ENCODE measurements at places on chromosomes 2 and 18.

DNA sequence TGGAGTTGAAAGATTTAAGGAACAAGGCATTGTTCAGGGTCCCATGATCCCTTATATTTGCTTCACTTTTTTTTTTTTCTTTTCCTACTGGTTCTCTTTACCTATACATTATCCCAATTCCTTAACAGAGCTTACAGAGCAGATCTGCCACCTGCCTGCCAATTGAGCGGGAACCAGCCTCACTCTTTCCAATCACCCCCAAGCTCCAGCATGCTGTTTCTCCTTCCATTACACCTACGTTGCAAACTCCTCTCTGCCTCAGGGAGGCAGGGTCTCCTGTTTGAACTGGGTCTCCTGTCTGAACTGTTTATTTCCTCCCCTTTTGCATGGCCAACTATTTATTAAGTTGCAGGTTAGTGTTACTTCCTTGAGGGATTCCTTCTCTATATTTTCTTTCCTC is 77.2 kb upstream of the SLC38A11 start:
- DNase-seq, result no peak

DNA sequence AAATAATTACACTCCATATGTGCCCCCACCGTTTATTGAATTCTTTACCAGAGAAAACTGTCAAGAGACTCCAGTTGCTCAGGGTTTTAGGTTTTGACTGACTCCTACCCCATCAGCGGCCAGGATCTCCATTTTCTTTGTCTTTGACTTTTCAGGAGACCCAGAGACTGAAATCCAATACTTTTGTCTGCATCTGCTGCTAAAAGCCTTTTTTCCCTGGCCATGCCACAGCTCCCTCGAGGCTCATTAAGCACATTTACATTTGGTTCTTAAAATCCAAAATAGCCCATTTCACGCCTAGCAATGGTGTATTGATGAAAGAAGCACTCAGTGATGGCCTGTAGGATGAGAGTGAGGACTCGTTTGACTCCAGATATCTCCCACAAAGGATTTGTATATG is 332.6 kb upstream of the ACVR2A start:
- DNase-seq, result no peak

DNA sequence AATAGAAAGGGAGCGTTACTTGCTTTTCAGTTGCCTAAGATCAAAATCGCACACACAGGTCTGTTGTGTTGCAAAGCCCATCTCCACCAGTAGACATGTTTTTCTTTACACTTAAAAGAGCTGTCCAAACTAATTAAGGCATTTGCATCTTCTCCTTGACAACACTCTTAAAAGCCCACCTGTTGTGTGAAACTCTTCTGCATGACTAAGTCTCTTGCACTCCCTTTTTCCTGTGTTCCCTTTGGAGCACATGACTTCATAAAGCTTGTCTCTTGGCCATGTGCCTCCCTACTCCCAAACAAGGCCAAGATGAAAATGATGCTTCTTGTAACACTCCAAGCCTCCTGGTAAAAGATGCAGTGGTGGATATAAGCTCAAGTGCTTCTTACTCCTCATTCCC is 26.1 kb downstream of the PID1 start:
- no peak for DNase-seq

DNA sequence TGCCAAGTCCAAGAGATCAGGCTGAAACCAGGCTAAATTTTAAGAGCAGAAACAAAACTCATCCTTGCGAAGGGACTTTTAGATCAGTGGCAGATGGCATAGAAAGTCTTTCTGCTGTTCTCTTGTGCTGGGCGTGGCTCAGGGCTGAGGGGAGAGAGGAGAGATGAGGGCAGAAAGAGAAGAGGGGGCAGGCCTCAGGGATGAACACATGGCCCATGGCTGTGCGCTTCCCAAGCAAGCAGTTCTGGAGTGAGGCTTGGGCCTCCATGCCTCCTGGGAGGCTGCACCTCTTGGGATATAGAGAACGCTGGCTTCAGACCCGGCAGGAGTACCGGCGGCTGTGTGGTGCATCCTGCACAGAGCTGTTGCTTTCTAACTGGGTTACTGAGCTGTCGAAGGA is 41.0 kb downstream of the HPCAL1 start:
- DNase-seq, result no peak

- DNase-seq, result no peak
Observed at GRCh38 chr2:95345081-95345562, 48.0 kb downstream of the KCNIP3 start.

DNA sequence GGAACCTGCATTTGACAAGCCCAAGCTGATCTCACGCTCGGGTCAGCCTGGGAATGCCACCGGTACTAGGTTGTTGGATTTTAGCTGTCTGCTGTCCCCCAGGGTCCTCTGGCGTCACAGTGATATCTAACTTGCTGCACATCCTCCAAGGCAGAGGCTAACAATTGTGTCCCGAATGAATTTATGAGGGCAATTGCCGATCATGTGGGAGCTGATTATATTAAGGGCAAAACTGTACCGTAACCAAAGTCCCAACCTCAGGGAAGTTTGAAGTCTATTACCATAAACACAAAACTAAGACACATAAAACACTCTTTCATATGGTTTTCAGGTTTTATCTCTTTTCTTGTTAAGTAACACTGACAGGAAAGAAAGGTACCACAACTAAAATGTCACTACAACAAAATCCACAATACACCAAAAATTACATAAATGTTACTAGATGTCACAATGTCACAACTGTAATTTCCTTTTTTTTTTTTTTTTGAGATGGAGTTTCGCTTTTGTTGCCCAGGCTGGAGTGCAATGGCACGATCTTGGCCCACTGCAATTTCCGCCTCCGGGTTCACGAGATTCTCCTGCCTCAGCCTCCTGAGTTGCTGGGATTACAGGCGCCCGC is 6.7 kb downstream of the UXS1 start:
- DNase-seq, result no peak

DNA sequence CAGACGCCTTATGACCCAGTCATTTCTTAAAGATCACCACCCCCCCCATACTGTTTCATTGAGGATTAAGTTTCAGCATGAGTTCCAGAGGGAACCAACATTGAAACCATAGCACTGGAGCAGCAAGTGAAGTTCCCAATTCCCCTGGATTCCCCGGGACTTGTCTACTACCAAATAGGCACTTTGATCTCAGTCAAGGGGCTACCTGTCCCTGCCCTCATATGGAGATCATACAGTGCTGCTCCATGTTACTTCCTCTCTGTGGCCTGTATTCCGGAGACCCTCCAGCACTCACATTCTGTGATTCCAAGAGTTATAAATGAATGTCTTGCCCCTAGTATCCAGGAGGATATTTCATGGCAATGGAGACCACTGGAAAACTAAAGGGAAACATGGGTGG is 42.5 kb downstream of the RNF144A start:
- DNase-seq, result no peak

DNA sequence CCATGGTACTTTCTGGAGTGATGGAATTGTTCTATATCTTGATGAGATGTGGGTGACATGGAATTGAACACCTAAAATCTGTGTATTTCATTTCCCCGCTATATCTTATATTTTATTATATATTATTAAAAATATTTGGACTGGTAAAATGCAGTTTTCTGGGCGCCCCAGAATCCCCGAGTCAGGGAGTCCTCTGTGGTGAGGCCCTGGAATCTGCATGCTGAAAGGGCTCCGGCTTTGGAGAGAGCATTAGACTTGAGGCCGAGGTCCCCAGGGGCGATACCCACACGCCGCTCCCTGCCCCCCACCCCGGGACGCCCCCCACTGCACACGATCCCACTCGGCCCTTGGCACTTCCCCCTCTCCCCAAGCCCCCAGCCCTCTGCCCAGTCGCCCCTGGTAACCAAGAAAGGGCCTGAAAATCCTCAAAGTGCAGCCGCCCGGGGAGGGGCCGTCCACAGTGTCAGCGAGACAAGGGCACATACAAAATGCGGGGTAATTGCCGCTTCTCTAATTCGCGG is 126.0 kb downstream of the ZFP36L2 start:
- DNase-seq, result no peak

DNA sequence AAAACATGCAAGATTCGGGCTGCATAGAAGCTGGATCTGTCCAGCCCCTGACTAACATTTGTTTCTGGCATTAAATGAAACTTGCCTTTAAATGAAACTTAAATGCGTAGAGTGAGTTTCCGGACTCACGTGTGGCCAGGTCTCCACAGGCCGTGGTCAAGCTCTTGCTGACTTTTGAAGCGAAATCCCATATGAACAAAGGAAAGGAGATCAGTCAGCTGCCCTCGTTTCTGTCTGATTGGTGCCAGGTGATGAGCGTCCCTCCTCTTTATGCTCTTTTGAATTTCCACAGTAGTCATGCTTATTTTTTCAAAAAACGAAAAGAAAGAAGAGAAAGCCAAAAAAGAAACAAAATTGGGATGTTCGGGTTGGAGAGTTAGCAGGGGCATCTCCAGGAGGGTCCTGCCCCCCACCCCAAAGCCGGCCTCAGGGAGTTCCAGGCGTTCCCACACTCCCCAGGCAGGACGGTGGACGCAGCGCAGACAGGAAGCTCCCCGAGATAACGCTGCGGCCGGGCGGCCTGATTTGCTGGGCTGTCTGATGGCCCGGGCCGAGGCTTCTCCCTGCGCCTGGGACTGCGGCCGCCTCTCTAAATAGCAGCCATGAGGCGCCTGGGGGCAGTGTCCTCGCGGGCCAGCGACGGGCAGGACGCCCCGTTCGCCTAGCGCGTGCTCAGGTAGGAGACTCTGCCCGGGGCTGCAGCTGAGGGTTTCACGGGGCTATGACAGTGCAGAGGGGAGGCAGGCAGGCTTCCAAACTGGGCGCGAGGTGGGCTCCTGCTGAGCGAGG is at the start of gene COLEC11:
Gene COLEC11 (plus strand): TSS at position 620 of the 789 bp plus-strand sequence. CDS start 9,229 bp downstream, outside the sequence.
- no peak for DNase-seq

DNA sequence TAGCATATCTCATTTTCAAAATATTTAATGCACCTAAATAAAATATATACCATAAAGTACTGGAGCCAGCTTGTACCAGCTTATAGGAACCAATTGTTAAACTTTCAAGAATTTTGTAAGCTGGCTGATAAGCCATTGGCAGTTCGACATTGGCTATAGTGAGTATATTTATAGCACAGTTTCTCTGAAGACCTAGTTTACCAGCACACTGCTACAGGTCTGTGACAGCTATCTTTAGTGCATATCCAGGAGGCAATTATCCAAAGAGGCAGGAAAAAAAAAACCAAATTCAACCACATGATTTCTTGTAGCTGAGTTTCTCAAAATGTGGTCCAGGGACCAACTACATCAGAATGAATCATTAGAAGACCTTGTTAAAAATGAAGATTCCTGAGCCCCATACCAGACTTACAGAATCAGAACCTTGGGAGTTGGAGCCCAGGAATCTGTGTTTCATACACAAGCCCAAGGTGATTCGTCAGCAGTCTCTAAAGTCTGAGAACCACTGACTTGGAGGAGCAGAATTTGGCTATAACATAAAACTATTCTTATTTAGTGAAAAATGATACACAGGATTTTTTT is 279.0 kb upstream of the NRP2 start:
- no peak for DNase-seq

- no peak for DNase-seq
Observed at GRCh38 chr2:100285691-100286090, 36.6 kb downstream of the LONRF2 start.
